ENCODE measurements at places on chromosomes 11 and 22. TPM values are rescaled to one million over a fixed set of nuclear protein-coding genes. Genes with fewer than 3 reads are reported as not detected.

Gene C22orf31
- not detected for total RNA-seq

DNA sequence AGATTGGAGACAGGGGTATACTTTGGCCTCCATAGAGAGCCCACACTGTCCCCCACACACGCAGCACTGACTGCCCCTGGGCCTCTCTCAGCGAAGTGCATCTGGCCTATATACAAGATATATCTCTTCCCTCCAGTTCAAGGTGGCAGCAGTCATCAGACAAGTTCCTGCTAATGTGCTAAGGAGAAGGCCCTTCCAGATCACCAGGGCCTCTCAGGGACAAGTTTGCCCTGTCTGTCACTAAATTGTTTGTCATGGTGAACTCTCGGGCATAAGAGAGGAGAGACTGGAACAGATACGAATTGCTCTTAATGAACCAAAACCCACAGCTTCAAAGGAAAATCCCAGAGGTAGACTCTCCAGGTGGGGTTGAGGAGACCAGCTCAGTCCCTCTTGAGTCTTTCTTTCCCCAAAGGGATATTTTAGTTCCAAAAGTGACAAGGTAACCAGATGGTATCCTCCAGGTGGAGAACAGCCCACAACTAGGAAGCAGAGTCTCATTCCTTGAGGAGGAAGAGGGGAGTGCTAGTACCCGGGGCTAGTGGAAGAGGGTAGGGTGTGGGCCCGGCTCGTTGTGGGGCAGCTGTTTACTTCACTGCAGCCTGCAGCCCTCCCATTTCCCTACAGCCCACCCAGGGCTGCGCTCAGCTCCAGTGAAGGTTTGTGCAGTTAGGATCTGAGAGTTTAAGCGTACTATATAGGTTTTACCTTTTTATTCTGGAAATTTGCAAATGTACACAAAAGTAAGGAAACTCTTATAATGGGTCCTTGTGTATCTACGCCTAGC lies 2.2 kb upstream of the SLC35C1 start:
- H3K4me1 ChIP-seq: peaks cover 28% of the 10 kb centered on the region
- H3K27me3 ChIP-seq: peaks cover 3% of the 10 kb centered on the region
- H3K4me3 ChIP-seq: no peak overlapping the region
- DNase-seq: no peak

Gene CYB5R2
- 7.9 TPM for total RNA-seq

GRCh38 chr11:45092901-45093760 lies 53.3 kb upstream of the PRDM11 start:
- H3K27ac ChIP-seq: no peak overlapping the region
- no peaks in the 10 kb centered on the region for H3K36me3 ChIP-seq
- H3K4me1 ChIP-seq: peaks cover 14% of the 10 kb centered on the region
- no peak overlapping the region for H3K4me3 ChIP-seq
- no peaks in the 10 kb centered on the region for H3K27me3 ChIP-seq

DNA sequence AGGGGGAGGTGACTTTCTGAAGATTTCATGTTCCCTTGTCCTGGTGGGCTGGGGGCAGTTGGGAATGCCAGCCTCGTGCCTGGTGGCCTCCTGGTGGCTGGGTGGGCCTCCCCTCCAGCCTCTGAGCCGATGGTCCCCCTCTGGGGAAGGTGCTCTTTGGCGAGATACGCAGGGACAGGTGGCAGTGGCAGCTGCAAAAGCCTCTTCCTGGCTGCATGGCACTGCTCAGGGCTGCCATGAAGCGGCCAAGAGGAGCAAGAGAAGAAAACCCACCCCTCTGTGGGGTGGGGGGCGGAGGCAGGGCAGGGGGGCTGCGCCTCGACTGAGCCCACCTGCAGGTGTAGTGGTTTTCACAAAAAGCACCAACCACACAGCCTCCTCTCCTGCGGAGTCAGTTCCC lies 61.8 kb upstream of the PHF21B start:
- H3K27ac ChIP-seq: no peak overlapping the region
- no peaks in the 10 kb centered on the region for H3K36me3 ChIP-seq
- H3K4me1 ChIP-seq: no peaks in the 10 kb centered on the region
- peaks cover 3% of the 10 kb centered on the region for H3K27me3 ChIP-seq

Gene ART1
- not detected for total RNA-seq

DNA sequence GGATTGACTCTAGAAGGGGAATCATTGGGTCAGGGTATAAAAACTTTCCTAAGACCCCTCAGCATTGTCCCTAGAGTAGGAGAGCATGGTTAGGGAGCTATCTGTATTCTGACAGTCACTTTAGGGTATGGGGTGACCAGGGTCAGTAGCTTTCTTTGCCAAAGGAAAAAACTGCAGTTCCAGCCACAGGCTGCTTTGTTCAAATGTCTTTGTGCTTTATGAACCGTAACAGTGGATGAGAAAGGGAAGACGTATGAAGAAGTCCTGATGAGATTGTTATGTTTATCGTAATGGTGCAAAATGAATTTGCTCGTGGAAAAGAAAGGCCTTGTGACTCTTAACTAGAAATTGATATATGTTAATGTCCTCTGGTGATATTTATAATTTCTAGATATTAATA lies 30.0 kb downstream of the CYB5R2 start:
- no peak overlapping the region for H3K4me3 ChIP-seq
- DNase-seq: no peak
- H3K4me1 ChIP-seq: peaks cover 7% of the 10 kb centered on the region
- peaks cover 3% of the 10 kb centered on the region for H3K36me3 ChIP-seq

Gene CHRNA10
- total RNA-seq: 1.5 TPM

Gene CATSPER1
- total RNA-seq: 2.6 TPM

GRCh38 chr22:48744967-48745841 lies 1082.5 kb downstream of the BRD1 start:
- no peaks in the 10 kb centered on the region for H3K4me1 ChIP-seq
- no peak for DNase-seq
- no peak overlapping the region for H3K4me3 ChIP-seq
- H3K27ac ChIP-seq: no peak overlapping the region

Gene SLC29A2
- 16.2 TPM for total RNA-seq

DNA sequence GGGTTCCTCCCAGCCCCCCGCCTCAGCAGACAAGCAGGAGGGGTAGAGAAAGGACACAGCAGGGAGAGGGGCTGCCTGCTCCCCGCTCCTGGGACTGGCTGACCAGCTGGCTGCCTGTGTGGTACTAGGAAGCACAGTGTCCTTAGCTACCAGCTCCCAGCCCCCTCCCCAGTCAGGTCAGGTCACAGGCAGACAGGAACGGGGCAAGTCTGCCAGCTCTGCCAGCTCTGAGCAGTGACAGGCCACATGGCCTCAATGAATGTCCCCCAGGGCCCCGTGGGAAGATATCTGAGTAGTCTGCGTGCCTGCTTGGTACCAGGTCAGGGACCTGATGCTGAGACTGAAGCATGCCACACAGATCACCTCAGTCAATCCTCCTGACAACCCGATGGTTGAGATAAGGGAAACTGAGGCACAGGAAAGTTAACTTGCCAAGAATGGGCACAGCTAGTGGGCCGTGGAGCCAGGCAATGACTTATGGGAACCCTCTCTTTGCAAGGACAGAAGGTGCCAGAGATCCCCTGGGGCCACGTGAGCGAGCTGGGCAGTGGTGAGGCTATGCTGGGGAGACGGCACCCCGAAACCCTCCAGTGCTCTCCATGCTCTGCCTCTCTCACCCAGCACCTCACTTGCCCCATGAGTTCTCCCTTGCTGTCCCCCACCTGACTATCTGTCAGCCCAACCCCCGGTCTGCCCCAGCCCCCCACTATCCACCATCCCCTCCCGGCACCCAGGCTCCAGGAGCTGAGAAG lies 13.8 kb upstream of the MFNG start:
- no peak for DNase-seq
- H3K36me3 ChIP-seq: peaks cover 8% of the 10 kb centered on the region
- no peak overlapping the region for H3K4me3 ChIP-seq

Gene DTX4
- total RNA-seq: 33.2 TPM
